ENCODE measurements at places on chromosomes 5 and 9.

- DNase-seq, result no peak
These were observed 139.6 kb downstream of the MTX3 start for GRCh38 chr5:79851391-79851863.

GRCh38 chr9:87372356-87372851 lies 125.3 kb upstream of the DAPK1 start:
- DNase-seq, result no peak

- DNase-seq, result no peak
These were observed 2.8 kb upstream of the HBEGF start for GRCh38 chr5:140349244-140349643.

DNA sequence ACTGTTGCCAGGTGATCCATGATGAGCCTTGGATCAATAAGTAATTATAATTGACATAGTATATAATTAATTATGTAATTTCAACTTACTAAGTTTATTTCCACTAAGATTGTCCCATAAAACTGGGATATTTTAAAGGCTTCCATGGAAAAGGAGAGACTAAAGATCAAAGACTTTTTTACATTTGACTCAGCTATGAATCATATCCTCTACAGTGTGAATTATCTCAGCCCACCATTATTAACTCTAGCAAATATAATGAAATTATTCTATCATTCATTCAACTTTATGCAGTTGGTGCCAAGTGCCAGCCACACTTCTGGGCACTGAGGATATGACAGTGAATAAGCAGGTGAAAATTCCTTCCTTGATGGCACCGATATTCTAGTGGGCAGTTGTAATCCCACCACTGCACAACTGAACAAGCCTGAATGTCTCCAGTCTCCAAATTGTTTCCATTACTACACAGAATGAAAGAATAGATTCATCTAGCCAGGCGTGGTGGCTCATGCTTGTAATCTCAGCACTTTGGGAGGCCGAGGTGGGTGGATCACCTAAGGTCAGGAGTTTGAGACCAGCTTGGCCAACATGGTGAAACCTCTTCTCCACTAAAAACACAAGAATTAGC lies 21.9 kb upstream of the TXN start:
- DNase-seq, result no peak

DNA sequence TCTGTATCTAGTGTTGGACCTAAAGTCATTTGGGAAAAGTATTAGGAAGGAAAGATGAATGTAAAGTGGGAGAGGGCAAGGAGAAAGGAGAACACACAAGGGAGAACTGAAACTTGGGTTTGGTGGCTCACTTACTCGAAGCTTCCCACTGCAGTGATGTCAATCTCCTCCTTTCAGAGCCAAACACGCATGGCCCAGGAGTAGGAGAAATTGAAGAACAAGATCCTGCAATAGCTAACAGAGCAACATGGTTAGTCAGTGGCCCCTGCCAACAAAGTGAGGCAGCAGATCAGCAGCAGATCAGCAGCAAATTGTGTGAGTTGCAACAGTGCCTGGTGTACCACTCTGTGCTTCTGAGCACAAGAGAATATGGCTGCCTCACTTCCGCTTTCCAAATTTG lies 366.4 kb downstream of the PSAT1 start:
- no peak for DNase-seq

- DNase-seq, result no peak
These were observed 742.7 kb upstream of the ZNF608 start for GRCh38 chr5:125489146-125489545.

- DNase-seq, result no peak
These were observed 3.1 kb upstream of the ZNF79 start for GRCh38 chr9:127421057-127421456.

DNA sequence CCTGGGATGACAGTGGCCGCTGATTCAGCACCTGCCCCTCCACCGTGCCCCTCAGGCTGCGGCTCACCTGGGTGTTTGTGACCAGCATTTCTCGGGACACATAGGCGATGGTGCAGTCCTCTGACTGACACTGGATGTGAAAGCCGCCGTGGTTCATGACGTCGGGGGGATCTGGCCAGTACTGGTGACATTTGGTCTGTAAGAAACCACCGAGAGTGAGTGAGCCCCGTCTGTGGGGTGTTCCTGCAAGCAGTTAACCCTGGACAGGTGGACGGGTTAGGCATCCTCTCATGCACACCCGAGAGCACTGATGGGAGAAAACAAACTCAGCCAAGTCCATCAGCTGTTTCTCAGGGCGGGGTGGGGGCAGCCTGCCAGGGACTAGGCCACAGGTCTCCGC lies 62.5 kb upstream of the EPB41L4B start:
- no peak for DNase-seq

GRCh38 chr5:72556351-72557166 lies 49.3 kb upstream of the ZNF366 start:
- DNase-seq, result no peak

DNA sequence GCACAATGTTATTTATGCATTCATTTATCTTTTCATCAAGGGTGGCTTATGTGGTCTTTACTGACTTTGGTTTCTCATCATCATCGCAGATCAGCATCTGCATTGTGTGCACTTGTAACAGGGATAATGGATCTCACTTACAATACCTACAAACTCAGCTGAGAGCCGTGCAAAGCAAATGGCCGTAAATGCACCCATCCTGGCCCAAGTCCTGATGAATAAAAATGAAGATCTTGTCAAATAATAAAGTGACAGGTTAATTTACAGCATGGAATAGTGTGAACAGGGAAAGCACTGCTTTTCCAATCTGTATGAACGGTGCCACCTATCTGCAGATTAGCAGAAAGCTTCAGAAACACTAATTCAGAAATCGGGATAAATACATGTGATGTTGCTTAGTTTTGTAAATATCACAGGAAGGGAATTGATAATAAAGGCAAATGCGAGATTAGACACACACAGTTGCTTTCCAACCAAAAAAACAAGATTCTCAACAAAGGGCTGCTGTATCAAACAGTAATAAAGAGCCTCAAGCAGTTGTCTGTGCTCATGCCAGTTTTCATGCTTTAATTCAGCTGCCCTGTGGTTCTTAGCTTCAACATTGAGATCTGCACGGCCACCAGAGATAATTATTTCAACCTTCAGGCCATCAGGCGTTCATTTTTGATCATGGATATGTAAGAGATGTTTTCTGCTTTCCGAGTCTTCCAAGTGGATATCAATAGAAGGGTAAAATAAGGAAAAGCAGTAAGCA lies 153.4 kb upstream of the POU5F2 start:
- DNase-seq, result no peak

GRCh38 chr5:135843571-135844337 lies 9.3 kb downstream of the SLC25A48 start:
- no peak for DNase-seq

DNA sequence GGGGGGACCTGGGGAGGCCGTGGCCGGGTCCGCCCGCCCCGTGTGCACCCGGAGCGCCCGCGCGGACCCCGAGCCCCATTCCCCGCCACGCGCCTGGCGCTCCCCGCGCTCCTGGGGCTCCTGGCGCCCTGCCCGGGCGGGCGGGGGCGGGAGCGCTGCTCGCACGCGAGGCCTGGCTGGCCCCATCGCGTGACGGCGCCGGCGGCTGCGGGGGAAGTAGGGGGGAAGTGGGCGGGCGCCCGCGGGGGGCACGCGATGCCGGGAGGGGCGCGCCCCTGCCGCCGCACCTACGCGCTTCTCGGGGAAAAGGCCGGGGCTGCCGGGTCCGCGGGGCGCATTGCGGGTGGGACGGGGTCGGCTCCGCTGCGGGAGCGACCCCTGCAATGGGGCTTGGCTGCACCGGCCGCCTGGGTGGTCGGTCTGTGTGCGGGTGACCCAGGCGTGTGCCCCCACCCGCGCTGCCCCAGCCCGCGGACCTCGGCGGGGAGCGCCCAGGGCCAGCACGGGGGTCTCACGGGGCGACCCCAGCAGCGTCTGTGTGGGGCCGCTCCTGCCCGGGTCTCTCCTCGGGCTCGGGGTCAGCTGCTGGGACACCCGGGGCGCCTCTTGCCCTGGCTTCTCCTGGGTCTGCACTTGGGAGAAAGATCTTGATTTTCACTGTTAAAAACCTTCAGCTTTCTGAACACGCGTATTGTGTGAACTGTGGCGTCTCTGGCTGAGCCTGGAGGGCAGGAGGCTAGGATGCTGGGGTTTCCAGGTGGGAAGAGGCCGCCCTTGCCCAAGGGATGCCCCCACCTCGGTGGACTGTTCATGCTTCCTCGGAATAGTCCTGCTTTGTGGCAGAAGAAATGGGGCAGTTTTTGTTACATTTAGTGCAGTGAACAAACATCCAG lies 52.4 kb downstream of the AHRR start:
- DNase-seq, result peak; percentile 54

- no peak for DNase-seq
These were observed 188.6 kb upstream of the DMRT1 start for GRCh38 chr9:652914-653313.

GRCh38 chr5:95863383-95863757 lies 40.8 kb upstream of the GLRX start:
- no peak for DNase-seq

DNA sequence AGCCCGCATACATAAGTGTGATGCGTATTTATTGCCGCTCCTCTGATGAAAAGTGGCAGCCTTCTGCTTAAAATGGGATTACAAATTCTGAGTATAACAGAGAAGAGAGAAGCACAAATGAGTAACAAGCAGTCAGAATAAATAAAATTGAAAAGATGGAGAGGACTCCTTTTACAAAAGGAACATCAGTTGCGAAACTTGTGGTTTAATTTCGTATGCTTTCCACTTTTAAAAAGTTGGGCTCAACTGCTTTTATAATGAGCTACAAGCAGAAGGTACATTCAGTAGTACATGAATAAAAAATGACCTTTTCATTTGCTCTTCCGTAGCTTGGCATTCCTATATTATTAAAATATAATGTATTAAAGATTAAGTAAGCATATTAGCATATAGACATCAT lies 320.0 kb downstream of the FBXL17 start:
- no peak for DNase-seq

DNA sequence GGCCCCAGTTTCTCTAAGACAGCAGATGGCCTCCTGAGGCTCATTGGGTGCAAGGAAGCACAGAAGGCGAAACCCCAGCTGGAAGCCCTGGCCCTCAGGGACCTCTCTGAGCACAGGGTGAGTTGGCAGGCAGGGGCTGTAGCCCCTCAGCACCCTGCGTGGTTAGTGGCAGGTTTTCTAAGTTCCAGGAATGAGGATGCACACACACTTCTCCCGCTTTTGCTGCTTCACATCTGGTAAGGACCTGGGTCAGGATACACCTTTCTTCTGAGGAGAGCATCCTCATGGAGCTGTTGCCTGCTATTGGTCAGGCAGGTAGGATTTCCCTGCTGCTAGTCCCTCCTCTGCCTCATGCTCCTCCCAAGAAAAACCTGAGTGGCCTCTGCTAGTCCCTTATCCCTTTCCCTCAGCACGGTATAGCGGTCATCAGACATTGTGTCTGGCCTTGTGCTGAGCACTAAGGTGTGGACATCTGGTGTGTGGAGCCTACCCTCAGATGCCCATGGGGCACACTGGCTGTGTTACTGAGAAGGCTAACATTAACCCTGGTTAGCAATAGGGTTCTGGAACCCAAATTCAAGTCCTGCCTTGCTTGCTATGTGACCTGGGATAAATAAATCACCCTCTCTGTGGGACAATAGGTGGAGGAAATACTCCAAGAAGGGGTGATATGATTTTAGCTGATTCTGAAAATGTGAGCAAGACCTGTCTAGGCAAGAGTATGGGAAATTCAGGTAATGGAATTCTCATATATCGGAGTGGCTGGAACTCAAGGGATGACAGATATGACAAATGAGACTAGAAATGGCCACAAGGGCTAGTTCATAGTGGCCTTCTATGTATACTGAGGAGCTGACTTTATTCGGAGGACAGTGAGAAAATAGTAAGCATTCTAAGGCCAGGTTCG lies 1.6 kb downstream of the SLC22A4 start:
- no peak for DNase-seq

- DNase-seq, result no peak
These were observed 2.5 kb upstream of the RNF14 start for GRCh38 chr5:141966275-141966962.

GRCh38 chr5:68377733-68378132 lies 162.2 kb downstream of the PIK3R1 start:
- DNase-seq, result no peak

GRCh38 chr5:10524376-10525123 lies 39.3 kb upstream of the ANKRD33B start:
- no peak for DNase-seq

DNA sequence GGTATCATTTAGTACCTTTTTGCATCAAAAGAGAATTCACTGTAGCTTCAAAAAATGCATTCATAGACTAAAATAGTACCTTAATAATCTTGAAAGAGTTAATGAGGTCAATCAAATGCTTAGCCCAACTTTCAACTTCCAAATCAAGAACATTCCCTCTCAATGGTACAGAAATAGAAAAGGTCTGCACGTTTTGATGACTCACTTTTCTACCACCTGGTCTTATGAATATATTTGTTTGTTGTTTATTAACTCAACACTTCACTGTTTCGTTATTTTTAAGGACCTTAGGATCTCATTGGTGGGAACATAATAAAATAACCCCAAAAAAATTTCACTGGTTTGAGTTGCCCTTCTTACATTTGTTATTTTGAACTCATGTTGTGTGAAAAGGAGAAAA lies 229.5 kb downstream of the MEF2C start:
- DNase-seq, result no peak

- no peak for DNase-seq
These were observed 151.2 kb downstream of the ERCC6L2 start for GRCh38 chr9:96026655-96027213.

- DNase-seq, result peak; percentile 39
These were observed 3.8 kb upstream of the STC2 start for GRCh38 chr5:173331956-173332479.

DNA sequence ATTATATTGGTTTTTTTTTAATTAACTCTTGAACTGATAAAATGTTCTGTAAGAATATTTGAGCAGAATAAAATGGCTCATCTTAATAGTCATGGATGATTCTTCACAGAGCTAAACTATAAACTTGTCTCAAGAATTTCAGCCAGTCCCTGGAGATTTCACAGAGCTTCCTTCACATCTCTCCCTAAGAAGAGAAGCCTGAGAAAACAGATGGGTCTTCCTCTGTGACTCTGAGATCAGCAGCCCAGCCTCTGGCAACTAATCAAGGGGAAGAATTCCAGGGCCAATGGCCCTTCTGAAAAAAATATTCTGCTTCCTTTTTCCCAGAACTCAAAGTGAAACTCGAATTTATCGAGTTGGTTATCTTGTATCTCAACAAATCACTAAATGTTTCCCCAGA lies 122.2 kb upstream of the ITGA1 start:
- DNase-seq, result no peak

GRCh38 chr5:67802766-67803165 lies 412.8 kb upstream of the PIK3R1 start:
- DNase-seq, result no peak

DNA sequence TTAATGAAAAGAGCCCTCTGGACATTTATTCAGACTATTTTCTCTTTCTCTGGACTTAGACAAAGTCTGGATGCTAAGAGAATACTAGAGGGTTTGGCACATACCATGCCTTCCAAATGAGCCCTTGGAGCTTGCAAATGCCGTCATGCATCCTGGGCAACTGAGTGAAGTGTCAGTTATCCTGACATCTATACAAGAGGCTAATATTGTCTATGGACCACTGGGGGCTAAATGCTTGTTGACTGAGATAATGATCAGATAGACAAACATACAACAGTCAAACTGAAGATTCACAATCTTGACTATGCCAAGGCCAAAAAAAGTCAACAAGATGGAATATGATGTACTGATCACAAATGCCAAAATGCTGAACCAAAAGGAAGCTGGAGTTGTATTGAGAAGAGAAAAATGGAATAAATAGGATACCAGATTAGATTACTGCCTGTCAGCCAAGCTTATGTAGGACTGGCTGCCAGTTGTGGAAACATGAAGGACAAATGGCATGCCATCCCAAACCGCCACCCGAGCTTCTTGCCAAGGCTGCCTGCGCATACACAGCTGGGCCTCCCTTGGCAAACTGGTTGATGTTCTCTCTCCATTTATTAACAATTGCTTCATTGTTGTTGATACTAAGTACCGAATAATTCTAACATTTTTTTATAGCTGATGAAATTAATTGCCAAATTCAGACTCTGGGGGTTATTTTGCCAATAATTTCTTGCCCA lies 240.1 kb upstream of the GRAMD2B start:
- no peak for DNase-seq

Measured in activated CD4-positive, CD25-positive, alpha-beta regulatory T cell treated with anti-CD3 and anti-CD28 coated beads, Interleukin-2, amount 50 U/mL, for 16 hours (primary cell).